ENCODE measurements at places on chromosomes 7 and 10.
A peak's percentile ranks its signal among the peaks of the same experiment; 100 is the strongest.

- DNase-seq, result no peak
These were observed 145.1 kb downstream of the NRP1 start for GRCh38 chr10:33189363-33189762.

GRCh38 chr7:92750447-92750839 is 85.9 kb downstream of the CDK6 start:
- no peak for DNase-seq

DNA sequence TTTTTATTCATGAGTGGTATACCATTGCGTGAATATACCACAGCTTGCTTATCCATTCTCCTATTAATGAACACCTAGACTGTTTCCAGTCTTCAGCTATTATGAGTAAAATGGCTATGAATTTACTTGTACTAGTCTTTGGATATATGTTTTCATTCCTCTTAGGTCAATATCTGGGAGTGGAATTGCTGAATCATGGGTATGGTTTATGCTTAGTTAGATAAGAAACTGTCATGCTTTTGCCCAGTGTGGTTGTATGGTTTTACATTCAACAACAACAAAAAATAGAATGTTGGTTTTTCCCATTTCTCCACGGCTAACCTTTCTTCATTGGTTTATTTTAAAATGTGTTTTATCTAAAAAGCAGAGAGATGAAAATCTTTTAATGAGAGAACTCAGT is 308.3 kb downstream of the PHF14 start:
- no peak for DNase-seq

DNA sequence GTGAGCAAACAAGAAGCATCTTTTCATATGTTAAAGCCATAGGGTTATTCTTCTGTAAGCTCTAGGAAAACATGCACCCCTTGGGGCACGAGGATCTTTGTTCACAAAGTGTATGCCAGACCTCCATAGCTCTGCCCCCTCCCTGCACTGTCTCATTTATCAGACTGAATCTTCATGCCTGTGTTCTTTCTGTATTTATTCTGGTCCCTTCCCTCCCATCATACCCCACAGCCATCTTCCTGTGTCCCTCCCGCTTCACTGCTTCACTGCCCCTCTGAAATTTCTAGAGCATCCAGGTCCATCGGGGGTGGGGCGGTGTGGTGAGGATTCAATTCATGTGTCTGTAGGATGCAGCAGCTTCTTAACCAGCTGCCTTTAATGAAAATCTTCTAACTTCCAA is 7.5 kb downstream of the EPHB6 start:
- no peak for DNase-seq

DNA sequence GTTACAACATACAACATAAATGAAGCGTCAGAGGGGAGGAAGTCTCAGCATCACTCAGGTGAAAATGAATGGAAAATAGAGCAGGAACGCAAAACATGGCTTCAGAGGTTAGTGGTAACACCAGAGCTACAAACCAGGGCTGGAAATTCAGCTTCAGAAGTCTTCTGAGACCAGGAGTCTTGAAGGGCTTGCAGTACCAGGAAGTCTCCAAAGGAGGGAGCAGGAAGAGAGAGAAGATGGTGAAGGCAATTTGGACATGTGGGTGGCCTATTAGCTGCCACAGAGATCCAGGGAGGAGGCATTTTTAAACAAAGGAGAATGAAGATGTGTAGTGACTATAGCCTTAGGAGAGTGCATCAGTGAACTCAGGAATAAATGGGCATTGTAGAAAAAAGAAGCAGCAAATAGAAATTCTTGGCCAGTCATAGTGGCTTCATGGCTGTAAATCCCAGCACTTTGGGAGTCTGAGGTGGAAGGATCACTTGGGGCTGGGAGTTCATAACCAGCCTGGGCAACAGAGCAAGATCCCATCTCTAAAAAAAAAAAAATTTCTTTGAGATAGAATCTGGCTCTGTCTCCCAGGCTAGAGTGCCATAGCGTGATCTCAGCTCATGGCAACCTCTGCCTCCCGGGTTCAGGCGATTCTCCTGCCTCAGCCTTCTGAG is 9.3 kb upstream of the TET1 start:
- DNase-seq, result no peak

GRCh38 chr7:11633310-11633709 is 198.7 kb downstream of the THSD7A start:
- DNase-seq, result no peak

DNA sequence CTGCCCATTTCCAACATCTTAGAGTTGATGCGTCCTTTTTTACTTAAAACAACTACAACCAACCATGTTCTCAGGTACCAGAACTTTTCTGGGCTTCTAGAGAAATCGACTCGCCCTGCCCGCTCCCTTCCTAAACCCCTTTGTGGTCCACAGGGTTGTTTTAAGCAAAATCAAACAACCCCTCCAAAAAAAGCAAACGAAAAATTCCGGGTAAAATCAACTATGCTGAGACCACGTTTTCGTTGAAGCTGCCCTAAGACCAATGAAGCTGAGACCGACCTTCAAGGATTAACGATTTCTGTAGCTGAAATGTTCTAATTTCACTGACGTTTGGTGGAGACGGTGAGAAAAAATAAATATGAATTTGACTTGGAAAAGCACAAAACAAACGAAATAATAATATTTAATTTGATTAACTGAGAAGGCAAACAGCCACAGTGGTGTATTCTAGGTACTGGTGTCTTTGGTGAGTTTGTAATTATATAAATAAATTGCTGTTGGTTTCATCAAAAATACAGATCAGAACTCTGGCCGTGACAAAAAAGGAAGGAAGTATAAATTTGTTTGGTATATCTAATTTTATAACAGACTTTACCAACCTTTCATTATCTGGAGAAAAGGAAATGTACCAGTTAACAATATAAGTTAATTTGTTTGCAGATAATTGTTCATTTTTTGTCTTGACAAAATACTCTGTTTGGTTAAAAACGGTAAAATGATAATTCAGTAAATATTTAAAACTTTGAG is 4.7 kb upstream of the IGF2BP3 start:
- DNase-seq, result no peak

GRCh38 chr7:17472939-17473338 is 174.5 kb downstream of the AHR start:
- no peak for DNase-seq

GRCh38 chr10:103181244-103181643 is 11.8 kb downstream of the NT5C2 start:
- no peak for DNase-seq

GRCh38 chr10:102508506-102508905 is 4.7 kb downstream of the SUFU start:
- no peak for DNase-seq

- no peak for DNase-seq
These were observed 103.3 kb downstream of the CLEC2L start for GRCh38 chr7:139626817-139627216.

GRCh38 chr7:25246306-25246705 is 18.0 kb upstream of the NPVF start:
- no peak for DNase-seq

DNA sequence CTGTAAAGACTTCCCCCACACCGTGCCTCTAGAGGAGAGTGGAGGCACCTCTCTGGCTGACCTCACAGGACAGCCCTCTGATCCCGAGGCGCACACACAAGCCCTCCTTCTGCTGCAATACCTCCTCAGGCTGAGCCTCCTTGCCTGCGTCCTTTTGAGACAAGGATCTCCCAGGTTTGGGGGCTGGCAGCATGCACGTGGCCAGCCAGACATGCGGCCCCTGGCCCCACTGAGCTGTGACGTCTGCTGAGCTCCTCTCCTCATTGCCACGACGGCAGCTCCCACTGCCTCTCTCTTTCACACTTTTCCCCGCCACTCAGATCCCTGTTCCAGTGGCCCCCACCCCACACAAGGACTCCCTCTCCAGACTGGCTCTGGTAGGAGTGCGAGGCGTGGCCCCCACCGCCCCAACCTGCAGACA is 12.2 kb upstream of the DNAAF5 start:
- no peak for DNase-seq

GRCh38 chr7:43449577-43449976 is 133.3 kb upstream of the STK17A start:
- no peak for DNase-seq

GRCh38 chr7:38881947-38882684 is 26.9 kb downstream of the VPS41 start:
- no peak for DNase-seq

DNA sequence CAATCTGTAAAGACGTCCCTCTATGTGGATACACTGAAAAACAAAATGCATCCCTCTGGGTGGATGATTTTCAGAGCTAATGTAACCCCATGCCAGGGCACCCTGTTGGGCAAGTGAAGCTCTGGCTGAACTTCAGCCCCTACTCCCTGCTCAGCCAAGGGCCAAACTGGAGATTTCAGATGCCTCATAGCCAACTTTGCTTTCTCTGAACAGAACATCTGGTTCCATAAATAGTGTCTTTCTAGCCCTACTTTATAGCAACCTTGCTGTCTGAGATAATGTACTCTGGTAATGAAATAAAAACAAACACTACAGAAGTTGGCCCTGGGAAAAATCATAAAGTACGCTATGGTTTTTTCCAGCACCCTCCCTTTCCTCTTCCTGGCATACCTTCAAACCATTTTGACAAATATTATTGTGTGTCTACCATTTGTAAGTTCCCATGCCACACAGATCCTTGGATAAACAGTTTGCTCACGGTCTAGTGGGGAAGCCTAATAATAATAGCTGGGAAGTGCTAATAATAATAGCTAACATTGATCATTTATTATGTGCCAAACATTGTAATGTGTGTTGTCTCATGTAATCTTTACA is 3.4 kb downstream of the ENTPD1 start:
- no peak for DNase-seq

DNA sequence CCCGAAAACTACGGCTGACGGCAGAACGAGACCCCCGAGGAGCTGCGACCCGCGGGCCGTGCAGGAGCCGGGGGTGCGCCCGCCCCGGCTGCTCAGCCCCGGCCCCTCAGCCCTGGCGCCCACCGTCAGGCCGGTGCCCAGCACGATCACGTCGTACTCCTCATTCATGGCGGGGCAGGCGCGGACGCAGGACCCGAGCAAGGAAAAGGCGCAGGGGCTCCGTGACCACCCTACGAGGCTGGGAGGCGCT is 218 bp downstream of the GDI2 start:
- DNase-seq, result no peak

- no peak for DNase-seq
These were observed 8.2 kb upstream of the OPTN start for GRCh38 chr10:13091801-13092200.

DNA sequence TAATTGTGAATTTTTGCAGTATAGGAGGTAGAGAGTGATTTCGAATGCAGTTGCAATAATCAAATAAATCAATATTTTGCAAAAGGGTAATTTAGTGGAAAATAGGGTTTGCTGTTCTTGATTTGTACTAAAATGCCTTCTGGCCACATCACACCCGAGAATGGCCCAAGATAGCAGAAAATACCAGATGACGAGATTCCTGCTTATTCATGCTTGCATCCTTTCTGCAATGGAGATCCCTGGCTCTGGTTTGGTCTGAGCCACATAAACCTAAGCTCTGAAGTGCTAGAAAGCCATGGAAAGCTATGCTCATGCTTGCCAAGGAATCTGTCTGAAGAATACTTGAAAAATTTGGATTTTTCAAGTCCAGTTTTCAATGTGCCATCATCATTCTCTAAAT is 634.2 kb upstream of the COBL start:
- DNase-seq, result no peak

- no peak for DNase-seq
These were observed 79.5 kb downstream of the PARP12 start for GRCh38 chr7:139982927-139983920.

GRCh38 chr10:80408242-80409101 is at the start of gene PRXL2A:
Gene PRXL2A, plus strand, starts transcription at chr10:80408551. Its CDS starts 11,917 bp downstream, at chr10:80420468.
- DNase-seq, result peak; percentile 82

DNA sequence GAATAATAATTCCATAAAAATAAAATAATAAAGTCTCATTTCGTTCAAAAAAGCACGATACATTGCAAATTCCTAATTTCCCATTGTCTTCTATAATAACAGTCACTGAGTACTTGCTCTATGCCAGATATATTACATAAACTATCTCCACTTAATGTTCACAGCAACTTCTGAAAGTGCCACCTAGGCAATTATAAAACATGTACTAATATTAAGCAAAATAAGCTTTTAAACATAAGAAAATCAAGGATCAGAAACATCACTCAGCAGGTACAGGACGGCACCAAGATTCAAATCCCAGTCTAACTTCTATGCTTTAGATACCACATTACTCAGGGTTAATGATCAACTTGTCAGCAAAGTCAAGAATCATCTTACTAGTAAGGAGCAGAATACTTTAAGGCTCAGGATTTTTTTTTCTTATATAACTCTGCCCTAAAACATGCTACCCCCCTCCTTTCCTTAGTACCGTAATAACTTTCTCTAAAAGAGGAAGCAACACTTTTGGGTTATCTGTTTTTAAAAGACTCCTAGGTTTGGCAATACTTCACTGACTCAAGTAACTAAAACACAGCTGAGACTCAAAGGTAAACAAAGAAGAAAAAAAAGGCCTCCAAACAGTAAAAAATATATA is 51.3 kb downstream of the USP6NL start:
- DNase-seq, result no peak

DNA sequence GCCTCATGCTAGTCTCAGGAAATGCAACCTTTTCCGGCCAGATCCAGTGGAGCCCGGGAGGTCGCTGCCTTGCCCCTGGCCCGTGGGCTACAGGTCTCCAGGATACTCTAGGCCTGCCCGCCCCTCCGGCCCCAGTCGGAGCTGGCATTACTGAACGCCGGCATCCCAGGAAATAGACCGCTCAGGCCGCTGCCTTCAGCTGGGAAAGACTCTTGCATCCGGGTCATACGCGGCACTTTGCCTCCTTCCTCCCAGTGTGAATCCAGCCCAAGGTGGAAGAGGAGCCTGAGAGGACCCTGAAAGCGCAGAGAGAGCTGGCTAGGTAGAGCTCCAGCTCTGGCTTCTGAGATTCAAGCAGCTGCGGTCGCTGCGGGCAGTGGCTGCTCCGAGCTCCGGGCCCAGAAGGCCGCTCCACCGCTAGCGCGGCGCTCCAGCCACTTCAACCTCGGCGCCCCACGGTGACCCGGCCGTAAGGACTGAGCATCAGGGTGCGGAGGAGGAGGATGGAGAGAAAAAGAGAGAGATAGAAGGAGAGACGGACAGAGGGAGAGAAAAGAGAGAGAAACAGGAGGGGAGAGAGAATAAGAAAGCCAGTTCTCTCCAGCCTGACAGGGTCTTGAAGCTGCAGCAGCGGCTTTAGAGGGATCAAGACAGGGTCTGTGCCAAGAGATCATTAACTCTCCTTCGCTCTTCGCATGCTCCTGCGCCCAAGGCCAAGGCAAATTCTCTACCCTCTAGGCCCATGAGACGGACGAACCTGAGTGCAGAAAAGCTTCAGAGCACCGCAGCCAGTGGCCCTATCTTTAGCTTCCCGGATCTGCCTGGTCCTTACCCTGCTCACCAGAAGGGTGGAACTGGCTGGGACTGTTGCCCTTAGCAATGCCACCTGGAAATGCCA is 1.8 kb upstream of the HOXA10 start:
- no peak for DNase-seq

DNA sequence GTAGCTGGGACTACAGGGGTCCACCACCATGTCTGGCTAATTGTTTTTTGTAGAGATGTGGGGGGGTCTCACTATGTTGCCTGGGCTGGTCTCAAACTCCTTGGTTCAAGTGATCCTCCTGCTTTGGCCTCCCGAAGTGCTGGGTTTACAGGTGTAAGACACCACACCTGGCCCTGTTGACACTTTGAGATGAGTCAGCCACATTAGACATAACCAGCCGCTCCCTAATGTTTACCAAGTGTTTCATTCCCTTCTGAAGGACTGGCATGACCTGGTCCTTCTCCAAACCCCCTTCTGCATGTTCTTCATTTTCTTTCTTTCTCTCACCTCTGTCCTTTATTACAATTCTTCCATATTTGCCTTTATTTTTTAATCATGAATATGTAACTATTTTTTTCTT is 67.8 kb downstream of the TAF3 start:
- DNase-seq, result no peak

GRCh38 chr10:96655461-96656197 is 64.7 kb downstream of the PIK3AP1 start:
- no peak for DNase-seq

- no peak for DNase-seq
These were observed 357.5 kb upstream of the BMPER start for GRCh38 chr7:33547880-33548279.

Data from stimulated activated CD8-positive, alpha-beta memory T cell treated with anti-CD3 and anti-CD28 coated beads, Interleukin-2, amount 100 ng/mL, for 48 hours (primary cell).